ENCODE measurements at places on chromosomes 3 and 15.
A peak's percentile ranks its signal among the peaks of the same experiment; 100 is the strongest.

- no peak for DNase-seq
These were observed 53.8 kb upstream of the SPPL2A start for GRCh38 chr15:50819344-50819743.

DNA sequence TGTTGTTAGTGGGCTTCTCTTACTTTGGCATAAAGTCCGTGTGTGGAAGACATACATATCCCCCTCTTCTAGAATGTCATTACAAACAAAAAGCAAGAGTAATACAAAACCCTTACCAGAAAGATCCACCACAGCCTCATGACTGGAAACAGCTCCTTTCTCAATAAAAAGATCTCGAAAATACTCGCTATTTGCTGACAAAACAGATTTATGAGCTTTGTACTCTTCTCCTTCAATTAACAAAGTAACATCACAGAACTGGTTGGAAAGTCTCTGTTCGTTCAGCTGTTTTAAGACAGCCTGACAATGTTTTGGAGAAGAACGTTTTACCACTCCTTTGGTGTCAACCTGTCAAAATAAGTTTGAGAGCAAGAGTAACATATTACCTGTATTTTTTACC is 5.9 kb downstream of the ZBTB11 start:
- DNase-seq: no peak

GRCh38 chr3:7280318-7280717 is 419.4 kb downstream of the GRM7 start:
- DNase-seq: no peak

DNA sequence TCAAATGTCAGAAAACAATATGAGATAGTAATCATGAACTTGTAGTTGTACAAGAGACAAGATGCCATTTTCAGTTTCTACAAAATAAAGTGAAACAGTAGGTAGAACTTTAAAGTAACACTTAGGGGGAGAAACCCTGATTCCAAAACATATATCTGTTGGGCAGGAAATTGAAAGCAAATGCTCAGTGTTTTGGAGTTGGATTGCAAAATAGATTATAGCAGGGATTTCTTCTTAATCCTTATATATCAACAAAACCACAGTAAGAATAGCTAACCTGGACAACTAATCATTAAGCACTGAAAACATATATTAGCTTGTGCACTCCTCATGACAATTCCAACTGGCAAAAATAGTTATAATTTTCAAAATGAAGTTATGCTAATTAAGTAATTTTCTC is 46.9 kb downstream of the COMMD2 start:
- DNase-seq: no peak

DNA sequence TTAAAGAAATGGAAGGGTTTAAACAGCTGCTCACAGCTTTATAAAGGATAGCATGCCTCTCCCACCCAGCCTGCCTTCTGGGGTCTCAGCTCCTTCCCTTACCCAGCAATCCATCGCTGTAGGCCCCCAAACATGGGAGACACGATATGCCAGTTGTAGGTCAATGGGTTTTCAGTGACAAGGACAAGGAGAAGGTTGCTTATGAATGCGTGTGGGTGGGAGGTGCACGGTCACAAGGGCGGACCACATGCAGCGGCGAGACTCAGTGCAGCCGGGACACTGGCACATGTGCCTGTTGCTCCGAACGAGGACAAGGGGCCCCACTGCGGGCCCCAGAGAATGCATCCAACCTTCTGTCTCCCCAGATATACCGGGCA is 67.0 kb downstream of the MGLL start:
- DNase-seq: no peak

DNA sequence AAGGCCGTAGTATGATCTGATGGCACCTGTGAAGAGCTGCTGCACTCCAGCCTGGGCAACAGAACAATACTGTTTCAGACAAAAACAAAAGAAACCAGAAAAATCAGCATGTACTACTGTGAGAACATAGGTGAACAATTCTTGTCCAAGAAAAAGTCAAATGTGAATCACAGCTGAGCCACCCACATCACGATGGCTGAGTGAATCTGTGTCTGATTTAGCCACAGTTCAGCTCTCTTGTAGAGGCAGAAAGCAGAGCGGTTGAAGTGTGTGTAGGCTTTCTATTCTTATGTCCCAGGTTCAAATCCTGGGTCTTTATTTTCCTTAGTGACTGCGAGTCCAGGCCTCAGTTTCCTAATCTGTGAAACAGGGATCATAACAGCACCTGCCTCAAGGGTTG is 4.4 kb upstream of the FURIN start:
- no peak for DNase-seq

DNA sequence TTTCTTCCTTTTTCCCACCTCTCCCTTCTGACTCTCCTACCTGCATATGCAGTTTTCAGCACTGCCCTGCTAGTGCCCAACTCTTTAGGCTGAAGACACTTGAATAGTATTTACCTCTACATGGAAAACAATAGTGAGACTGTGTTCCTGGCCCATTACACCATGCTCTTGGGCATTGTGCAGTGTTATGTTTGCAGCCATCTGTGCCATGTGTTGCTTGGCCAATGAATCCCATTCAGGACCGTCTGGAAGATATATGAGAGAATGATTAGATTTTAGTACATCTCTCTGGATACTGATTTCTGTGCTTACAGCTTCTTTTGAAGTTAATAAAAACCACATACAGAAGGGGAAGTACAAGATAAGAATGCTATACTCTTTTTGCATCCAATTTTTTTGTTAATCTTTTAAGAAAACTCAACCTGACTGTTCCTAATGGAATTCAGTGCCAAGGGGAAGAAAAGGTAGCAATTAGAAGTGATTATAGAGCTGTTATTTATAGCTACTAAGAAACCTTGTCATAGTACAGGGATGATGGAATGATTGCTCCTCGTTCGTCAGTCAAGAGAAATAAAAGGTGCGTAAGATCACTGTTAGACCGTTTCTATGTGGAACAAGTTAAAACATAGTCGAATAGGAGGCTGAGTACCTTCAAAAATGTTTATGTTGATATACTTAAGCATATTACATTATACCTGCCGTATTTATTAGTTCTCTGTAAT is 58.9 kb downstream of the TMEM41A start:
- DNase-seq: no peak

GRCh38 chr15:31100738-31101137 is 787 bp downstream of the TRPM1 start:
- no peak for DNase-seq

- DNase-seq: no peak
These were observed 14.1 kb downstream of the SLCO3A1 start for GRCh38 chr15:91867581-91868026.

DNA sequence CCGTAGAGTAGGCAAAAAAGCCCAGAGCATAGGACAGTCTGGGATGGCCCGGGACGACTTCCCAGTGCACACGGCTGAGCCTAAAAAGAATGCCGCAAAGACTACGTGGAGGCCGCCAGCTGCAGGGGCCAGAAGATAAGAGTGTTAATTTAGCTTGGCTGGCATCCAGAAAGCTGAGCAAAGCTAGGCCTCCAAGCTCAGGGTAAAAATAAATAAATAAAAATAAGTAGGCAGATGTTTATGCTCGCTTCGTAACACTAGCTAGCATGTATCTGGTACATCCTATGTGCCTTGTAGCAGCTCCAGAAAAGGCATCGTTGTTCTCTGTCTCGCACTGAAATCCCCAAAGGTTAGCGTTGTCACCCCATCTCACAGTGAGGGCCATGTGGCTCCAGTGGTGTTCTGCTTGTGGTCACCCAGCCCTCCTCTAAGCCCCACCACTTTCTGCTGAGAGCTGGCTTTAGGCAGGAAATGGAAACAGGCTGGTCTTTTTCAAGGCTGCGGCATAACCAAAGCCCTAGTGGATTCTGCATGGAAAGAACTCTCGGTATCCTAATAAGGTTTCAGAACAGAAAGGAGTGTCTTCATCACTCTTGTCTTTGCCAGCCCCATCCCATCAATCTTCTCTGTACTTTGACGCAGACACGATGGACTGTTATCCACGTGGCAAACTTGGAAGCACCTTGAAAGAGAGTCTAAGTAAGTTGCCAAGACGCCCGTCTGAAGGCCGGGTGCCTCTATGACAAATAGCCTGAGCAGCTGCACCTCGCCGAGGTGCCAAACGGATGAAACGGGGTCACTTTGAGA is 58.1 kb upstream of the MEF2A start:
- peak; percentile 14 for DNase-seq

DNA sequence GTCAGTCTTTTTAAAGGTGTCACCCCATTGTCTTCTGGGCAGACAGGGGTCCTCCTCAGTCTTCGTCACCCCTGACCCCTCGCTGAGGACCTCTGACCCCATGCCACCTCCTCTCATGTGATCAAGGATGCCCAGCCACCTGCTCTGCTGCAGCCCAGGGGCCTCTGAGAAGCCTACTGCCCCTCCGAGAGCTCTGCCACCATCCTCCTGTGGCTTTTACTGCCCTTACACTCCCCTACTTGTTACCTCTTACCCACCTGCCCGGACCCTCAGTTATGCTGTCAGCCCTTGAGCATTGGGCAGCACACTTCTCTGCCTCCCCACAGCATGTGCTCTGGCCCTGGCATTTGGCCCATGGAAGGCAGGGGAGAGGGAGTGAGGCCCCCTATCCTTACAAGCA is 123.2 kb downstream of the LRRK1 start:
- no peak for DNase-seq

- no peak for DNase-seq
These were observed 36.5 kb upstream of the UACA start for GRCh38 chr15:70799667-70800450.

DNA sequence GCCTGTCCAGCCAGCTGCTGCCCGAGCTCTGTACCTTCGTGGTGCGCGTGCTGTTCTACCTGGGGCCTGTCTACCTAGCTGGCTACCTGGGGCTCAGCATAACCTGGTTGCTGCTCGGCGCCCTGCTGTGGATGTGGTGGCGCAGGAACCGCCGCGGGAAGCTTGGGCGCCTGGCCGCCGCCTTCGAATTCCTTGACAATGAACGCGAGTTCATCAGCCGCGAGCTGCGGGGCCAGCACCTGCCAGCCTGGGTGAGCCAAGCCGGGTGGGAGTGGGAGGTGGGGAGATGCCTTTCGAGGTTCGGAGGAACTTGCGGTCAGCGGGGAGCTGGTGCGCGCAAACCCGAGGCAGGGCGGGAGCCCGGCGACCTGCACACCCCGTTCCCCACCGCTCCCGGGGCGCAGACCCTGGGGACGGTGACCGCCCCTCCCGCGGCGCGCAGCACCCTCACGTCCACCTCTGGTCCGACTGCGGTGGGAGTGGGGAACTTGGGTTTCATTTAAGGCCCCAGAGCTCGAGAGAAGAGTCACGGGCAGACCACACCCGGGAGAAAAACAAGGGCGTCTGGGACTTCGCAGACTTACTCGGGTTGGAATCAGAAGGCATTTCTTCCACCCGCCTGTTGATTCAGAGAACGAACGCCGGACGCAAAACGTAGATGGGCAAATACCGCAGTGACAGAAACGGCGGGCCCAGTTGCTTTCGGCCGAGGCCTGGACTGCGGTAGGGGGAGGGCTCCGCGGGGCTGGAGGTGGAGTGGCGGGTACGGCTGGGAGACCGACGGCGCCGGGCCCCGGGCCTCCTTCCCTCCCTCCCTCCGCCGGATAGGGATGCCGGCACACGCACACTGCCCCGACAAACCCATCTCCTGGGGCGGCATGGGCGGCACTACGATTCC is 708 bp downstream of the ESYT3 start:
- DNase-seq: no peak

DNA sequence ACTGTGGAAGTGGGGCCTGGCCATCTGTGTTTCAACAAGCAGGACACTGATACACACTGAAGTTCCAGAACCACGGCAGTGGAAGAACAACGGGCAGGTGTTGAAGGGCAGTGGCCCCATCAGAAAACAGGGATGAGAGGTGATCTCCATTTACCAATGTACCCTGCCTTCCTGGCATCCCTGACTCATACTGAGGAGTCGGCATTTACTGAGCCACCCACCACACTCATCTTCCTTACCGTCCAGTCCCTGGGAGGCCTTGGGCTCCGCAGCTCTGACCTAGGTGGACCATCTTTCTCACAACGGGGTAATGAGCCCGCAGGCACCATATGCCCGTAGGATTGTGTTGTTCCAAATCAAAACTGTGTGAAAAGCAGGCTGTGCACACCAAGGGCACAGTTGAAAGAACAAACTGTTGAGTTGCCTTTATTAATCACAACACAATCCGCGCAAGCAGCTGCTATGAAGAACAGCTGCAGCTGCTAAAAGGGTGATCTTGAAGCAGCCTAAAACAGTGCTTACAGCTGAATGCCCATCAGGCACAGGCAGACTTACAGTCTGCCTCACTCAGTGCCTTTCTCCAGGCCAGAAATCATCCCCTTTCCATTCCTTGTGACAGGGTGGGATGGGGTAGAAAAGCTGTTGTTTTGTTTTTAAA is 12.9 kb downstream of the MB21D2 start:
- no peak for DNase-seq

DNA sequence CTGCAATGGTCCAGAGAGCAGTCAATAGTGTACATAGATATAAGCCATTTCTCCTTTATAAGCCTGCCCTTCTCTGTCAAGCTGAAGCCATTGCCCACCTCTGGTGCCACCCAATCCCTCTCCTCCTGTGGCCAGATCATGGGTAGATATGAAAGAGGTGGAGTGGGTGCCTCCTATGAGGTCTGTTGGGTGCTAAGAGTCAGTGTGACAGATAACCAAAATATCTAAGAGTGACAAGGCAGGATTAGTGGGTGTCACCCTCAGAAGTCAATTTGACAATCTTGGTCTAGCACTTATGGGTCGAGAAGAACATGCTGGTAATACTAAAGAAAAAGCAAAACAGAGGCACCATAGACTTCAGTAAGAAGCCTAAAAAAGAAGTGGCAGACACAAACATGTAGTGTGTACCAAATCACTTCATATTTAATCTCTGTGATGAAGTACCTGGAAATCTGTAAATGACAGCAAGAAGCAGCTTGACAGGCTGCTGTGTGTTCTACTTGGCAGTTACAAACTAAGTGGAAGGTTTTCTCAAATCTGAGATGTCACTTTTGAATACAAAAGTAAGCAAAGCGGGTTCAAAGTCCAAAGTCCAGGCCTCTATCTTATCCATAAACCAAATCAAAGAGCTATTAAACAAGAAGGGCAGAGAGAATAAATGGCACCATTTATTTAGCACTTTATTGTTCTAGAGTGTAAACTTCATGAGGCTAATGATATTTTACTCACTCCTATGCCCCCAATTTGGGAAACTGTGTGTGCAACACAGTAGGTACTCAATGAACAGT is 118.9 kb upstream of the EOMES start:
- no peak for DNase-seq

DNA sequence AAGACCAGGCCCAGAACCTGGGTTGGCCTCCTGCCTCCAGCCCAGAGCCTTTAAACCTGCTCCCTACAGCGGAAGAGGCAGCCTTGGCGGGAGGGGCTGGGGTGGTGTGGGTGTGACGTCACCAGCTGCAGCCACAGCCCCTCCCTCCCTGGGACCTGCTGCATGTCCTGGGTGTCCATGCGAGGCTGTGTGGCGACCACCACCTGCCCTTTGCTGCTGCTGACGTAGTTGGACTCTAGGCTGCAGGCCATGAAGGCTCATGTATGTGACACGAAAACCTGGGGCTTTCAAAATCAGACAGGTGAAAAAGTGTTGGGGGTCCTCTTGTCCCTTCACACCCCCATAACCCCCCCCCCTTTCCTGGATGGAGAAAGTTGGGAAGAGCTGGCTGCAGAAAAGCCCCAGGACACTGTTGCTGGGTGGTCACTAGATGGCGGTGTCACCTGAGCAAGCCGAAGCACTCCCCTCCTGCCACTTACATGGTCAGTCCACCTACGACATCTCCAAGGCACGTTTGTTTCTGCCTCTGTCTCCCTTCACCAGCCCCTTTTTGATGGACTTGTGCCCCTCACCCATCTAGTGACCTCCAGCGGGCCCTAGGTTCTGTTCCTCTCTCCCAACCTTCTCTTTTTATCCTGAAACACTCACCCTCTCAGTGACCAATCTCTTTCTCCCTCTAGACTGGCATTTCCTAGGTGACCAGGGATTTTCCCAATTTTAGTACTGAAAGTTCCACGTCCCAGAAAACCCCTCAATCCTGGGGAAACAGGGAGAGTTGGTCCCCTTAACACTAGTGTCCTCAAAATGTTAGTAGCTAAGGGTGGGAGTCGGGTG is 35.2 kb downstream of the SLC6A20 start:
- DNase-seq: peak; percentile 57

All from erythroblast (primary cell).